Kidney (tissue), 22 donors: ENCODE measurements at places on chromosomes 7 and 10. TPM values are rescaled to one million over a fixed set of nuclear protein-coding genes. Genes with fewer than 3 reads are reported as not detected.

GRCh38 chr10:59843748-59844147 lies 62.6 kb downstream of the CCDC6 start:
- DNase-seq, result no peak

DNA sequence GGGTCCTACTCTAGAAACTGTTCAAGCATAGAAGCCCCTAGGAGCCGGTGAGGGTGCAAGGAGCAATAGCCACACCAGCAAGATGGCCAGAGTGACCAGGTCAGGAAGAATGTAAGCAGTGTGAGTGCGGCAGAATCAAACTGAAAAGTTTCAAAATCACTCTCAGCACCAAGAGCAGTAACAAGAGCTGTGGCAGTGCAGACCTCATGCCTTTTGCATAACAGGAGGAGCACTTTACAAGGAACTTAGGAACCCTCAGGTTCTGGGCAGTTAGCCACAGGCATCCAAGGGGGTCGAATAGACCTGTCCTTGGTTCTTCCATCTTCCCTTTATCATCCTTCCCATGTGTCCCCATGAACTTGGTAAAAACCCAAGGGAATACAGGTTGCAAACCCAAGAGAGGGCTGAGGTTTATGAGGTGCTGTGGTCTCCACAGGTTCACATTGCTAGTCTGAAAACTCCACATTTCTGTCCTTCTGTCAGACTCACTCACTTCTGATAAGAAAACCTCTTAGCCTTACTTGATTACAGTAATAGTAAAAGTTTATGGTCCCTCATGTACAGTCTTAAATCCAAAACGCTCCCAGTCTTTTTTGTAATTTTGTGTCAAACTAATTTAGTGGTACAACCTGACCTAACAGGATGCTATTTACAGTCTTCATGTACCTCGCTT lies 78.4 kb downstream of the PON1 start:
- peak; percentile 58 for DNase-seq

DNA sequence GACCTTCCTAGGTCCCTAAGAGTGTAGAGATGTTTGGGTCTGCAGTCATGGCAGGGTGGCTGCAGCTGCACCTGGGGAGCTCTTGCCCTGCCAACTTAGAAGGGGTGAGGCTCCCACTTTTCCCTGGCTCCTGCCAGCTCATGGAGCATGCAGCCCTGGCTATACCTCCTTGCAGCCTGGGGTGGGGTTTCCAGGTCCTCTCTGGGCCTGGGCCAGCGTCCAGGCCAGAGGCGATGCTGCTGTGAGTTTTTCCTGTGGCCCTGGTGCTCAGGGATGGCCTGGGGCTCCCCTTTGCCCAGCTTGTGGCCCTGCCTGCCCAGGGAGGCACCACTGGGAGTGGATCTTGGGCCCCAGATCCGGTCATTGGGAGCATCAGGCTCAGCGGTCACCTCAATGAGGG lies 109.8 kb upstream of the FAM180A start:
- peak; percentile 53 for DNase-seq

GRCh38 chr10:100356067-100357017 lies 9.3 kb downstream of the SCD start:
- DNase-seq, result no peak

Gene MEOX2
- not detected for polyA plus RNA-seq

DNA sequence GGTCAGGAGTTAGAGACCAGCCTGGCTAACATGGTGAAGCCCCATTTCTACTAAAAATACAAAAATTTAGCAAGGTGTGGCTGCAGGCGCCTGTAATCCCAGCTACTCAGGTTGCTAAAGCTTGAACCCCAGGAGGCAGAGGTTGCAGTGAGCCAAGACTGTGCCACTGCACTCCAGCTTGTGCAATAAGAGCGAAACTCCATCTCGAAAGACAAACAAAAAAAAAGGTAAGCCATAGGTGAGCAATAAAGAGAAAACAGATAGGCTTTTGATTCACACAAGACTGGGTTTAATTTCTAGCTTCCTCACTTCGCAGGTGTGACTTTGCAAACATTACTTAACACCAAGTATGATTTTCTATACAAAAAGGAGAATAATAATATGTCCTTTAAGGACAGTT lies 72.3 kb upstream of the ACBD5 start:
- no peak for DNase-seq

- no peak for DNase-seq
These were observed 159.9 kb upstream of the RNF32 start for GRCh38 chr7:156480671-156481070.

- DNase-seq, result peak; percentile 97
These were observed at the start of gene ERLIN1 for GRCh38 chr10:100185364-100186252. ERLIN1 (minus strand) TSS chr10:100186029; CDS start chr10:100185626, 403 bp downstream.

Gene SPDYE16
- polyA plus RNA-seq, result not detected

DNA sequence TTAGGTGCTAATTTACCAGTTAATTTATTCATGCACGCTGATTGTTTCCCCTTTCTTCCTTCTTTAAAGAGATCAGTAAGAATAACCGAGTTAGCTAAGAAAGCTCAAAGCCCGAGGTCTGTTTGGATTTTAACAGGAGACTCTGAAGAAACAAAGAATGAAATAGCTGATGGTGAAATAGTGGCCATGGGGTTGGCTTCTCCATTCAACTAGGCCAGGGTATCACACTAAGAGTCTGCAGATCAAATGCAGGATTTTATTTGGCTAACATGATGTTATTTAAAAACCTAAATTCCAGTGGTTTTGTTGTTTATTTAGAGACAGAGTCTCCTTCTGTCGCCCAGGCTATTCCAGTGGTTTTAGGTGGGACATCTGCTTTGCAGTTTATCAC lies 65.2 kb upstream of the SYPL1 start:
- DNase-seq, result no peak

Gene MRLN
- polyA plus RNA-seq, result 24.3 TPM

Gene CCL24
- polyA plus RNA-seq, result not detected

Gene ZNF273
- polyA plus RNA-seq, result 1.7 TPM

DNA sequence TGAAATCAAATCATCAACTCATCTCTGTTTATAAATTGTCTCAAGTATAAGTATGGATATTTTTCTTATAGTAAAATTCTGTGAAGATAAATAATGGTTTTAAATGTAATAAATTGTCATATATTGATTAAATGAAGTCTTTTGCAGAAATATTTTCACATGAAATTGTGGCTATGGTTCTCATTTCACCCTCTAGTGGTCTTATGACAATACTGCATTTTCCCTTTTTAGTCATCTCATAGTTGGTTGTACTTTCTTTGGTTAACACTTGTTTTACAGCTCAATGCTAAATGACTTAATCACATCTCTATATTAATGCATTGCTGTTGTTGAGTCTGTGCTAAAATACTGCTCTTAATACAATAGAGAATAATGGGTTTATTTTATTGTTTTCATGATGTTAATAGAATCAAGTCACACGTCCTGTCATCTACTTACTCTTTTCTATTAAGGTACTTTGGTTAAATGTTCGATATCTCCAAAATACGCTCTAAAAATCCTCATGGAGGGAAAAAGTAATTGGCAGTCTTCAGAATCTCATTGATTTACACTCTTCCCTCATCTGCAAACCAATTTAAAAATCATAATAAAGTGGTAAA lies 38.0 kb upstream of the CACNA2D1 start:
- no peak for DNase-seq

Gene BLVRA
- polyA plus RNA-seq, result 86.9 TPM

Gene GBX1
- polyA plus RNA-seq, result not detected

DNA sequence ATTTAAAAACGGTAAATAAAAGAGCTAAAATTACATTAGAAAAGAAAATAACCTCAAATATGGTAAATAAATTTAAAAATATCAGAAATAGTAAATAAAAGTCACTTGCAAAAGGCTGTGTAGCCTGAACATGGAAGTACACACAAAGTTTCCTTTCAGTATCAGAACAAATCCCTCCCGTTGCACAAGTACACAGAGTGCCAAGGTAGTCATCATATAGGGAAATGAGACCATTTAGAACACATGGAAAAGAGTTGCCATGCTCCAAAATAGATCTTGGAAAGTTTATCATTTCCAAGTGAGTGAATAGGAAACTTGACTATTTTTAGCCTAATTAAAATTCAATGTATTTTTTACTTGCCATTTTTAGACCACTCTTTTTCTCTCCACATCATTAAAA lies 11.6 kb downstream of the CALCR start:
- DNase-seq, result no peak

Gene NUTM2B
- polyA plus RNA-seq, result 2.0 TPM
